Heart right ventricle (tissue), 16 donors: ENCODE measurements at places on chromosomes 16 and 17. TPM values are rescaled to one million over a fixed set of nuclear protein-coding genes. Genes with fewer than 3 reads are reported as not detected.

DNA sequence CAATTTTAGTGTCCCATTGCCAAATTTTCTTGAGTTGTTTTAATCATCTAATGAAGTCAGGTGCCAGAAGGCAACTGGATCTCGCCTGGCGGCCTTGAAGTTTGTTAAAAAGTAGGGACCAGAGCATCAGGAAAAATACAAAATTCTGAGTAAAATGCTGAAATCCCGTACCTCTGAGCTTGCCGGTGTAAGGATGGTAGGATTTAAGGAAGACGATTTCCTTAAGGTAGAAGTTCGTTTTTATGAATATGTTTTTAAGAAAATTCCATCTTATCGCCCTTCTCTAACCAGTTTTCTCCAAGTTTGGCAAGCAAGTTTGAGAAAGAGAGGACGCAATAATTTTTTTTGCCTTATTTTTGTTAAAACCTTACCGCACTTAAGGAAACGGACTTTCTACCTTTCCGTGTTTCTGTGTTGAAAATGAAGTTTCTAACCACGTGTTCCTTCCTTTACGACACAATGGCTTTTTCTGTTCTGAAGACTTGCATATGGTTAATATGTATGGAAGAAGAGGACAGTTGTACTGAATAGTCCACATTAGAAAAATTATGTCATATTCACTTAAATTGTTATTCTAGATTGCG, 748 bp downstream of the ATF7IP2 start:
- DNase-seq = no peak

- DNase-seq = no peak
Observed at GRCh38 chr17:42288803-42289610, 709 bp downstream of the STAT5A start.

- peak; percentile 93 for DNase-seq
Observed at GRCh38 chr16:2603165-2604015, 65.6 kb downstream of the PDPK1 start.

DNA sequence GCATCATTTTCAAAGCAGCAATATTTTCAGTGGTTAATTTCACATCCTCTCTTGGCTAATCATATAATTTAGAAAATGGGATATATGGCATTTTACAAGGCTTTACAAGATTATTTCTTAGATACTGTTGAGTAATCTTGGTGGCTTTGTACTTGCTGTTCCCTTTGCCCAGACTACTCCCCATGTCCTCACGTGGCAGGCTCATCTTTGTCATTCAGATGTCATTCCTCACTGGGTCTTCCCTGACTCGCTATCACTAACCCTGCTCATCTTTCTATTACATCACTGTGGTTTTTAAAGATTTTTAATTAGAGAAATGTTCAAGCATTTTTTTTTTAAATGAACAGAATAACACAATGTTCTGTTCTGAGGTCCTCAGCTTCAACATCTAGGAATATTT, 240.0 kb upstream of the IRX5 start:
- no peak for DNase-seq

DNA sequence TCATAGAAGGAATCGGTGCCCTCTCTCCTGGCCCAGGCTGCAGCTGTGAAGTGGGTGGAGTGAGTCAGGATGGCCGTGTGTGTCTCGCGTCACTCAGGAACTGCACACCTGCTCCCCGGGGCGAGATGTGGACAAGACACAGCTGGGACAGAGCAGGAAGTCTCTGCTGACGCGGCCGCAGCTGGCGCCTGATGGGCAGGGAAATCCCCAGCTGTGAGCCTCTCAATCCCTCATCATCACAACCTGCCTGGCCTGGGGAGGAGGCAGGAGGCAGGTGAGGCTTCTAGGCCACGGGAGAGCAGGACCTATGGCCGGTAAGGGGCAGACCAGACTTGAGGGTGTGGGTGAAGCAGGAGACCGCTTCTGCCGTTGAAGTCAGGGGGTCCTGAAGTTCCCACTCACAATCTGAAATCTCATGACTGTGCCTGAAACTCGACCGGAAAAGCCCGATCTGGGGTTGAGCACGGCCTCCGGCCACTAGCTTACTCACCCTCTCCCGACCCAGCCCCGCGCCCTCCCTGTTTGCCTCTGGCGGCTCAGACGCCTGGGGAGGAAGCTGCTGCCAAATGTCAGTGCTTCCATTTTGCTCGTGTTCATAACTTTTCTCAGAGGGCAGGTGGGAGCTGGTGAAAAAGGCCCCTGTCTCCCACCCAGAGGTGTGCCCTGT, 1.1 kb upstream of the TRPV3 start:
- no peak for DNase-seq

GRCh38 chr16:83781-84615, 6.0 kb downstream of the MPG start:
- DNase-seq = no peak

DNA sequence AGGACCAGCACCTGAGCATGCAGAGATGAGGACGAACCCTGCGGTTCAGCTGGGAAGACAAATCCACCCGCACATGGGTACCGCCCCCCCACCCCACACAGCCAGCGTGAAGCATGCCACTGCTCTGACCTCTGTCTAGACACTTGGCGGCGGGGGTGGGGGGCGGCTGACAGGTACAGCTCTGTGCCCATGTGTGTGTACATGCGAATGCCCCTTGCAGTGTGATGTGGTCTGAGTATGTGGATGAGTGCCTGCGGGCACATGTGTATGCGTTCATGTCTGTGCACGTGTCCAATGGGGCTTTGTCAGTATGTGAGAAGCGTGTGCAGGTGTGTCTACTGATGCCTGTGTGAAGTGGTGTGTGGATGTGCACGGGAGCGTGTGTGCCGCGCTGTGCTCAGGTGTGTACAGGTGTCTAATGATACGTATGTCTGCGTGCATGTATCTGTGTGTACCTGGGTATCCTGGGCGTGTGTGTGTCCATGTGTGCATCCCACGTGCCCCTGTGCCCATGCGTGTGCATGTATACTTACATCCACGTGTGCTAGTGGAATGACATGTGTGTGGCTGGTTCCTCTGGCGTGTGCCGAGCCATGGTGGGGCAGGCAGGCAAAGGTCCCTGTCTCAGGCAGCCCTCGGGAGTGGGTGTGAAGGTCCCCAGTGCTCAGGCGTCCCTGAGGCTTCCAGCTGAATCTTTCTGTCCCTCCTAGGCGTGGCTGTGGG, 636 bp upstream of the RAP1GAP2 start:
- no peak for DNase-seq

DNA sequence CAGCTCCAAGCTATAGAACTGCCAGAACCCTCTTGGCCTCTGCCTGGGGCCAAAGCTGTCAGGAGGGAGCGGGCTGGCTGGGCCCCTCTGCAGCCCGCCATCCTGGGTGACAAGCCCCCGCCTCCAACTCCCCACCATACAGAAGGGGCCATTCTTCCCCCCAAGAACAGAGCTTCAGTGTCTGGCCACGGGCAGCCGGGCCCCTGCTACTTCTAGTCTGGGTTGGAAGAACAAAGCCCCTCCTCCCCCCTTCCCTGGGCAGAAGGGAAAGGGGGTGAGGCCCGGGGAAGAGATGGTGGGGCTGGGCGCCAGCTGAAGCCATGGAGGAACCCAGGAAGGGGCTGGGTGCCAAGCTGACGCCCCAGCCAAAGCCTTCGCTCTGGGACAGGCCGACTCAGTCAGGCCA, 9.0 kb downstream of the NAT9 start:
- DNase-seq = no peak

DNA sequence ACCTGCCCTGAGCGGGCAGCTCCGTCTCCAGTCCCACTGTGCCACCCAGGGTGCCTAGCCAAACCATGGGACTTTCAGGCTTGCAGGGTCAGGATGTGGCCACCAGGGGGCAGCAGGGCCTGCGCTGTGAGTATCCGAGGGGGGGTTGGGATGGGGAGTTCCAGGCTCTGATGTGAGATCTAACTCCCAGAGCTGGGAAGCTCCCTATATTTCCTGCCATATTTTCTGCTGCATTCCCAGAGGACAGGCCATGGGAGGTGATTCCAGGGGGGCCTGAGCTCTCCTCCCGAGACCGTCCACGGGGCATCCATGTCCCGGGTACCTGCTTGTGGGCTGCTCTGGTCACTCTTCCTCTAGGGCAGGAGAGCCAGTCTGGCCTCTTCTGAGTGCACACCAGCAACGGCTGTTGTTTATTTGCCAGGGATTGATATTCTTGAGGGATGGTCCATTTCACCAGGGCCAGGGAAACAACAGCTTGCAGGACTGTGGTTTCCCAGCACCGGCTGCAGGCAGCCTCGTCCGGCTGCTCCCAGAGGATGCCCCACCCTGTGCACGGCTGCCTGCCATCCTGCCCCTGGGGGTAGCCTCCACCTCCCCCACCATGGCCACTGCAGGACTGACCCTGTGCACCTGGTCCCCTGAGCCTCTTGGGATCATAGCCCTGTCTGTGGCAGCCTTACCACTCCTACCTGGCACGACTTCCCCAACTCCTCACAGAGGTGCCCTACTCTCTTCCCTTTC, 1.2 kb downstream of the GPR142 start:
- DNase-seq = peak; percentile 75

DNA sequence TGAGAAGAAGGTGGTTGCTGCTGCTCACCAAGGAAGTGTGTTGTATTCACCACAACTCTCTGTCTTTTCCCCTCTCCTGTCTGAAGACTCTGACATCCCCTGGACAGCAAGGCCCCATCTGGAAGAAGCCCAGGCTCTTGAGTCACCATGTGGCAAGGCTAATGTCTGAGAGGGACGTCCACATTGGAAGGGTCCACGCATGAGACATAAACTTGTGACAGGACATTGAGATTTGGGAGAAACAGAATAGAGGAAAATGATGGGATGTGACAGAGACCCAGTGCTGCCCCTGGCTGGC, 176.5 kb downstream of the IRF8 start:
- DNase-seq = no peak

GRCh38 chr17:5122586-5123342, 6.9 kb downstream of the USP6 start:
- no peak for DNase-seq

The SPATA22 gene
- not detected for total RNA-seq

The USP31 gene
- total RNA-seq = 26.6 TPM

The CLEC19A gene
- total RNA-seq = not detected

The KRT15 gene
- not detected for total RNA-seq

The TBC1D3G gene
- total RNA-seq = 0.97 TPM

The SMTNL2 gene
- 11.6 TPM for total RNA-seq
